ENCODE measurements at places on chromosomes 13 and 19. TPM values are rescaled to one million over a fixed set of nuclear protein-coding genes. Genes with fewer than 3 reads are reported as not detected.

Gene FXYD3
- polyA plus RNA-seq, result not detected

Gene ZNF229
- 0.96 TPM for polyA plus RNA-seq

Gene SLC25A42
- polyA plus RNA-seq, result 14.5 TPM

Gene DACH1
- polyA plus RNA-seq, result not detected

Gene TEKTIP1
- polyA plus RNA-seq, result 0.45 TPM

Gene ZNF121
- polyA plus RNA-seq, result 3.7 TPM

Gene ADGRE2
- polyA plus RNA-seq, result not detected

DNA sequence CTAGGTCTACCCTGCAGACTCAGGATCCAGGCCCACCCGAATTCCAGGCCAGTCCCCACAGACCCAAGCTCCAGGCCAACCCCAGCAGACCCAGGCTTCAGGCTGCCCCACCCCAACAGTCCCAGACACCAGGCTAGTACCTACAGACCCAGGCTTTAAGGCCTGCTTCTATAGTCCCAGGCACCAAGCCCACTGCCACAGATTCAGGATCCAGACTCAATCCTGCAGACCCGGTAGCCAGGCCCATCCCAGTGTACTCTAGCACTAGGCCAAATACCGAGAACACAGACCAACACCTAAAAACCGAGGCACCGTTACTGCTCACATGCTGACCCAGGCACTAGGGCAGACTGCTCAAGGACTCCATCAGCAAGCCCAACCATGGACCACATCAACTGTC lies 862.3 kb downstream of the UQCRFS1 start:
- DNase-seq, result no peak

GRCh38 chr19:38073841-38074685 lies 150.0 kb downstream of the DPF1 start:
- DNase-seq, result no peak

- no peak for DNase-seq
These were observed 670.3 kb downstream of the UQCRFS1 start for GRCh38 chr19:28542394-28543243.

- no peak for DNase-seq
These were observed 64.3 kb downstream of the COL4A1 start for GRCh38 chr13:110242615-110243014.

DNA sequence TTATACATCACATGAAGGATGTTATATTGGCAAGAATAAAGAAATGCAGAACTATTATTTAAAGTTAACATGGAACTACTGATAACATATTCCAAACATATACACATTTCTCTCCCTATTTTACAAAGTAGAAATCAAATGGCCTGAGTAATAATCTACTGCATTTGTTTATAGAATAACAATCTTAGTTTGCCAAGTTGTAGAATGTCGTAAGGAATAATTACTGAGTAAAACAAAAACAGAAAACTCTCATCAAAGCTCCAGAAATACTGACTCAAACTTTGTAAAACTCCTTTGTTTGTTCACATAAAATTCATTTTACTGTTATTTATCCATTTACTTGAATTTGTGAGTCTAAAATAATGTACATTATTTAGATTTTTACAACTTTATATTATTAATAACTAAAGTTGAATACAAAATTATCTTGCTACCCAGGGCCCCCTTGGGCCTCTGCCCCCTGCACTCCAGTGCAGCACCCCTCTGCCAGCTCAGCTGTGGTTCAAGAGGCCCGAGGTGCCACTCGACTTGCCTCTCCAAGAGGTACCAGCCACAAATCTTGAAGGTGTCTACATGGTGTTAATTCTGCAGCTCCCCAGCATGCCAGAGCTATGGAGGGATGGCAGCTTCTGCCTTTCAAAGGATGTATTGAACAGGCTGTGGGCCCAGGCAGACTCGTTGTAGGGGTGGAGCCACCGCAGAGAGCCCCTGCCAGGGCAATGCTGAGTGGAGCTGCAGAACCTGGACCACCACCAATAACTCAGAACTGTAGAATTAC lies 2819.7 kb downstream of the PCDH9 start:
- no peak for DNase-seq

- no peak for DNase-seq
These were observed 10.0 kb upstream of the PROZ start for GRCh38 chr13:113148407-113148806.

DNA sequence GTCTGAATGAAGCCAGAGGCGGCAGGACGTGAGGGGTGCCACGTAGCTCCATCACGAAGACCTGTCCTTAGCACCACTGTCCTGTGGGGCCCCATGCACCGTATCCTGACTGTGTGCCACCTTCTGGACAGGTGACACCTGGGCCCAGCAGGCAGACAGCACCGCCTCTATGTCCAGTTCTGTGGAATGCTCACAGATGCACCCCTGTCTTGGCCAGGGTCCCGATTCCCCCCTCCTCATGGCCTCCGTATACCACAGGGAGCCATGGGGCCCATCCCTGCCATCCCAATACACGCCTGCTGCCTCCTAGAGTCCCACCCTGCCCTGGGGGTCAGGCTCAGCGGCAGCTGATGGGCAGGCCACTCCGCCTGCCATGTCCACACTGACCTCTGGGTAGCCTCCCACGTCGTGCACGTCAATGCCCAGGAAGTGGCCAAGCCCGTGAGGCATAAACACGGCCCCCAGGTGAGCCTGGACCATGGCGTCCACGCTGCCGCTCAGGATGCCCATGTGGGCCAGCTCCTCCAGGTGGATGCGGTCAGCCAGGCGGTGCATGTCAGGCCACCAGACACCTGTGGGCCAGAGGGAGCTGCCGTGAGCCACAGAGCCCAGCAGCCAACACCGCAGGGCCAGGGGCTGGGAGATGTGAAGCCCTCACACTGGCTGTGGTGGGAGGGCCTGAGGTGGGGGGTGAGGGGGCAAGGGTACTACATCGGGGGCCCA lies 17.6 kb downstream of the CEBPG start:
- DNase-seq, result no peak

DNA sequence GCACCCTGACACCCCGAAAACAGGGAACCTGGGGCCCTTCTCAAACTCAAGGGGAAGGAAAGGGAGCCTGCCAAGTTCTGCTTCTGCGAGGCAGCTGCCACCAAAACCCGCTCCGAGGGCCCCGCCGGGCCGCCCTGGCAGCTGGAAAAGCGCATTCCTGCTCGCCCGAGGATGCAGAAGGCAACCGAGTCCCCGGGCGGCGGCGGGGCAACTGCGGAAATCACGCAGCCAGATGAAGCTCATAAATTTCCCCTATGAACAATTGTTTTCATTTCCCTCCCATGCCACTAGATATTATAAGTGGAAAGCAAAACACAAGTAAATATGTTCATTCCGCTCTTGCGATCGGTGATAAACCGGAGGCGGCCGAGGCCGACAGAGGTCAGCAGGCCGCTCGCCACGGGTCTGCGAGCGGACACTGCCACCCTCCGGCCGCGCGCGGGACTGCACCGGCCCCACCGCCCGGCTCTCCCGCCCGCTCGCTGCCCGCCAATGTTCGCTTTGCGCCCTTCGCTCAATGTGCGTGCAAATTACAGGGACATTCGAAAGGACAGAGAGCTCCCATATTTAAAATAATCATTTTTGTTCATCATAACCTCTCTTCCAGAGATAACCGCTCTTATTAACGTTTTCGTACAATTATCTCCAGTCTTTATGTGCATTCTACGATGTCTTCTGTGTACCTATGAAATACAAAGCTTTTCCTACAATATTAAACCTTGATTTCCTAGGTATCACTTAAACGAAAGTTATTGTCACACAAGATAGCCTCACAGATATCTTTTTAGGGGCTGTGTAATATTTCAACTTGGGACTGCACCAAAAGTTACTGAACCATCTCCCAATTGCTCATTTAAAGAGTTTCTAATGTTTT lies 120.8 kb upstream of the ZNF507 start:
- DNase-seq, result peak; percentile 48

DNA sequence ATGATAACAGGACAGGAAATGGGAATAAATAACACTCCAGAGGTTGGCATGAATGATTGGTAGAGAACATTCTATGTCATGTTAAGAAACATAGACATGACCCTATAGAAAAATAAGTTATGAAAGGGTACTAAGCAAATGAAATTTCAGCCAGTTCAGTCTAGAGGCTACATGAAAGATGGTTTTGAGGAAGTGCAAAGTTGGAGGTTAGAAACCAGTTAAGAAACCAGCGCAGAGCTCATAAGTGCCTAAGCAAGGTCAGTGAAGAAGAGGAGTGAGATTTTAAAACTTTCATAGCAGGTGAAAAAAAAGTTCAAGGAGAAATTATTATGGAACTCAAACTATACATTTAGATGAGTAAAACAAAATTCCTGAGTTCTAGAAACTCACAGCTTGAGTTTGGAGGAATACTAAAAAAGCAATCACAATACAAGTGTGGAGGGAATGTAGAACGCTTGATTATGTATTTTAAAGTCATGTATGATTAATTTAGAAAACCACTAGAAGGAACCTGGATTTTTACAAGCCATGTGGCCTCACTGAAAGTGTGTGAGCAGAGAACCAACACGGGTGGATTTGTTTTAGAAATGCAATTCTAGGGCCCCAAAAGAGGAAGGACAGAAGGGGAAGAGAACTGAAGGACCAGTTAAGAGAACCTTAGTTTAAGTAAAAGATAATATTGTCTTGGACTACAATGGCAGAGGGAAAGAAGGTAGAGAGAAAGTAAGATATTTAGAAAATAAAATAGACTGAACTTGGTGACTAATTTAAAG lies 162.4 kb downstream of the PCDH20 start:
- DNase-seq, result no peak

GRCh38 chr13:74274916-74275315 lies 140.7 kb upstream of the KLF12 start:
- no peak for DNase-seq

DNA sequence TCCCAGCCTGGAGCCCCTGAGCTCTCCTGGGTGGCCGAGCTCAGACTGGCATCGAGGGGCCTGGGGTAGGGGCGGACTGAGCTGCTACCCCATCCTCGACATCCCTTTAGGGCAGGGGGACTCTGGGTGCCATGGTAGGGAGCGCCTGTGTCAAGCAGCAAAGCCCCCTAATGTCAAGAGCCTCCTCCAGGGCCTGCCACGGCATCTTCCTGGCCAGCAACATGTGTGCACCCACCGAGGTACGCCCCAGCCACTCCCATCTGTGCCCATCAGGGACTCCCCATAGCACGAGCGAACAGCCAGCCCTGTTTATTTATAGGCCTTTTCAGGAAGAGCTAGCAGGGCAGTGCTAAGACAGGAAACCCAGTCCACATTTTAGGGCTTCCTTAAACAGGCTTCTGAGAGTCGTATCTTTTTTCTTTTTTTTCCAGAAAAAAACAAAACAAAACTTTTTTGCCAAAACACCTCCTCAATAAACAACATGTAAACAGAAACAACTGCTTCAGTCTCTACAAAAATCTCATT lies 14.3 kb downstream of the LRP3 start:
- DNase-seq, result no peak
